OCI-M1 (cell line): ENCODE measurements at places on chromosomes 6 and 20.

GRCh38 chr6:149933461-149933860 is 8.4 kb upstream of the ULBP2 start:
- DNase-seq: no peak

- no peak for DNase-seq
Measured at GRCh38 chr6:7033202-7033601, 74.6 kb upstream of the RREB1 start.

DNA sequence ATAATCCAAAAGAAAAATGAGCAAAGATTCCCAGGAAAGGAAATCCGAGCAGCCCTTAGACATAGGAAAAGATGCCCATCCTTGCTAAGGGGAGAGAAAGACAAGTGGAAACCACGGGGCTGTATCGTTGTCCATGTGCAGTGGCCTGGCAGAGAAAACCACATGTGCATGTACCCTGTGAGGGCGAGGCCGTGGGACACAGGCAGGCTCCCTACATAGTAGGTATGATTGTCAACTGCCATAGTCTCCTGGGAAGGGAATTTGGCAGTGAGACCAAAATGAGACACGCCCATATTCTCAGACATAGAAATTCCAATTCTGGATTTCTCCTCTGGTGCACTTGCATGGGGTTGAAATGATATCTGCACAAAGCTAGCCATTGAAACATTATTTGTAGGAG is 169.7 kb upstream of the SALL4 start:
- no peak for DNase-seq

GRCh38 chr6:42239333-42239732 is 21.7 kb upstream of the MRPS10 start:
- no peak for DNase-seq
